Type B pancreatic cell (in vitro differentiated cells): ENCODE measurements at places on chromosomes 11 and 22.

DNA sequence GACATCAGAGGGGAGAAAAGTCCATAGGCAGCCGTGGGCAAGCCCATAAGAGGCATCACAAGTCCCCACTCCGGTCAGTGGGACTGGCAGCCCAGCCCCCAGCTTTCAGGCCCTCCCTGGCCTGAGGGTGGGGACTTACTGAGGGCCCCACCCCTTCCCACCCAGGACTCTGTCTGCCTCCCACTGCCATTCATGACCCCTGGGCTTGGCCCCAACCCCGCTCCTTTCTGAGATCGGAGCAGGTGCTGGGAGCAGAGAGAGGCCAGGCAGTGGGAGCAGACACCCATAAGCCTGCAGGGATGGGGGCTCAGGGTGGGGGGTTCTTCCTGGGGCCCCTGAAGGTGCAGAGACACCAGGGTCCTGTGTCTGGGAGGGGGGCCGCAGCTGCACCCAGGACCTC lies 5.1 kb downstream of the UPK2 start:
- no peak for DNase-seq

DNA sequence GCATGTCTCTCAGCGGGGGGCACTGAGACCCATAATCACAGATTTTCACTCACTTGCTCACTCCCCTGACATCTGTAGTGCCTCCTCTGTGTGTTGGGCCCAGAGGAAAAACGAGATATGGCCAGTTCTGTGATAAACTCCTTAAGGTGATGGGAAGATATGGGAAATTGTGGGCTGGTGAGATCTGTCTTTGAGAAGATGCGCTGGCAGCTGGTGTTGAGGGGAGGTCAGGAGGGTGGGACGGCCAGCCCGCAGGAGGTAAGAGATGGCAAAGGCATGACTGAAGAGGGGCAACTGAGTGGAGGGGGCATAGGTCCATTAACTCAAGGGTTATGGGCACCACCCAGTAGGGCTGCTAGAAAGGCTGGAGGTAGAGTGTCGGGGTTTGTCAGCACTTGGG lies 60.1 kb upstream of the CLTCL1 start:
- no peak for DNase-seq

DNA sequence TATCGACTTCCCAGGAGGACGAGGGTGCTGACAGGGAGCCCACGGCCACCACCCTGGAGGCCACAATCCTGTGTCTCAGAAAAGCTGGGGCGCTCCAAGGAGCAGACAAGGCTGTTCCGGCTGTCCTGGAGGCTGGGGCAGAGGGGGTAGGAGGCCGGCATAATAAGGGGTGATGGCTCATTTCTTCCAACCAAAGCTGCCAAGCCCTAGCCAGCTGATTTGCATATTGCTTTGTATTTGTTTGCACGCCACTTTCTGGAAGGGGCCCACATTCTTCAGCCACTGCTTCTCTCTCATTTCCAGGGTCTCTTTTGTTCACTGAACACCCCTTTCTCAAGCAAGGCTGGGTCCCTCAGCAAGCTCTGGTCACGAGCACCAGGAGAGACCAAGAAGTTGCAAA lies 4.7 kb downstream of the PDE2A start:
- no peak for DNase-seq

GRCh38 chr22:22519591-22519990 lies 479 bp downstream of the ZNF280A start:
- no peak for DNase-seq

DNA sequence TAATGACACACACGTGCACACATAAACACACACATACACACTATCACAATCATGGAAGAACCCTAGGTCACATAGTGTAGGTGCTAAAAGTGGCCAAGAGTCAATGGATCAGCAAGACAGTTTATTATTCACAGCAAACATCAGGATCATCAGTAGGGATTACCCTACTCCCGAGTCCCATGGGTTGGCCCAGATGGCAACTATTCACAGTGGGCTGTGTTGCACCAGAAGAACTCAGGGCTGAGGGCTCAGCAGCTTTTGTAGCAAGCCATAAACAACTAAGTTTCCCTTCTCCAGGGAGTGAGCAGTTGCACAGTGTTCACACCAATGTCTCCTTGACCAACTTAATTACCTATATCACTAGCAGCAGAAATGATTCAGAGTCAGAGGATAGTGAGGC lies 20.8 kb downstream of the PRDM11 start:
- DNase-seq: no peak

- no peak for DNase-seq
Measured at GRCh38 chr22:42641801-42642413, 1.5 kb upstream of the ATP5MGL start.
